Activated CD8-positive, alpha-beta memory T cell treated with anti-CD3 and anti-CD28 coated beads for 1 hour (primary cell): ENCODE measurements at places on chromosomes 3 and 15.

GRCh38 chr3:16364323-16364722 is 99.3 kb downstream of the OXNAD1 start:
- no peak for DNase-seq

DNA sequence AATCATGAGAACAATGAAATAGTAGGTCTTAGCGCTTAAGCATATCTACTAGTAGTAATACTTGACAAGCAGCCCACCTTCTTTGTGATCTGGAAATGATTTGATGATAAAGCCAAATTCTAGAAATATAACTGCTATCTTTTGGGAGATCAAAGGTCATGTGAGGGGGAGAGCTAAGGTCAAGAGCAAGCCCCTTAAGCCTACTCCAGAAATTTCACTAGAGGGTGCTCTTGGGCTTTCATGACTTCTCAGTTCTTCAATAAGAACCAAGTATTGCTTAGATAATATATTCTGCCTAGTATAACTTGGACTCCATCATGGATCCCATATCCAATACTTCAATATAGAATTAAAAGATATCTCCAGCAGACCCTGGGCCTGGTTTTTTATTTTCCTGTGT is 319.6 kb downstream of the ZBTB20 start:
- DNase-seq: no peak

GRCh38 chr3:46709157-46709654 is 8.0 kb downstream of the TMIE start:
- no peak for DNase-seq

GRCh38 chr3:42235532-42235931 is 30.5 kb downstream of the CCK start:
- no peak for DNase-seq

DNA sequence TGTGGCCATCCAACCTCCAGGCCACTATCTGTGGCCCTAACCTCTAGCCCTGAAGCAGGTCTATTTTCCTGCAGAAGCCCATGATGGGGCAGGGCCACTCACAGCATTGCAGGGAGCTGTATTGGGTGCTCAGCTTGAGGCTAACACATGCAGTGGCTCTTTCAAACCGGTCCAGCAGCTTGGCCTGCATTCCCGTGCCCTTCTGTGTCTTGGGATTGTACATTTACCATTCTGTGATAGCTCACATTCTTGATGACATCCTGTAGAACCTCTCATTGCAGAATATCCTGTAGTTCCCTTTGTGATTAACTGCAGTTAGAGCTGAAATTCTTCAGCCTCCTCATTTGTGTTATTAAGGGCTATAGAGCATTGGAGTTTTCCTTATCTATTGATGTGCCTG is 60.8 kb upstream of the ANKRD34C start:
- DNase-seq: no peak

DNA sequence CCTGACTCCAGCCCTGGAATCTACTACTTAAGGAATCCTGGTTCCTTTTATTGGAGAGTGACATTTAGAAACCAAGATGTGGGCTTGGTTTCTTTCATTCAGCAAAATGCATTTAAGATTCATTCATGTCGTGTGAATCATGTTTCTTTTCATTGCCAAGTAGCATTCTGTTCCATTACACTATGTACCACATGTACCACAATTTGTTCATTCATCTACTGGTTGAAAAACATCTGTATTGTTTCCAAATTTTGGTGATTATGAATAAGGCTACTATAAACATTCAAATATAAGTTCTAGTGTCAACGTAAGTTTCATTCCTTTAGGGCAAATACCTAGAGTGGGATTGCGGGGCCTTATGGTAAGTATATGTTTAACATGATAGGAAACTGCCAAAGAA is 264.2 kb downstream of the VPS13C start:
- no peak for DNase-seq

DNA sequence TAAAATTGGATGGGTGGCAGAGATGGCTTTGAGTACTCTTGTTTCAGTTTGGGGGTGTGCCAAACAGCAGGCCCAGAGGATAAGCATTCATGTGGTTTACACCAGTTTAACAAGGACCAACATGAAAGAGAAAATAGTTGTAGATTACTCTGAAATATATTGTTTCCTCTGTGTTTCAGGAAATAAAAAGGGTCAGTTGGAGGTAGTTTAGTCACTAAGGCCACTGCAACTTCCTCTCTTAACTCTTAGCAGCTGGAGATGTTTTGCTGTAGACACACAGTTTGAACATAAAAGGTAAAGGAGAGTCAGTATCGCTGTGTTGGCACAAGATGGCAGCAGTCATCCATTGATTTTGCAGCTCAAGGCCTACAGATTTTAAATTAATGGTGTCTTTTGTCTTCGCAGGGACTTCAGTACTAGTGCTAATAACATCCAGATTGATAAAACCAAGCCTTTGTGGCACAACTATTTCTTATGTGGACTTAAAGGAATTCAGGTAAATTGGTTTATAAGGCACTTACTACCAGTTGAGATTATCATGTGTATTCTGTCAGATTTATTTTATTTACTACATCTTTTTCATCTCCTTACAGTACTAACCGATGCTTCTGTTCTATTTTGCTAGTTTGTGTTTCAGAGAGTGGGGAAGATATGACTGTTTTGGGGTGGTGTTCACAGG is 65.5 kb downstream of the GALK2 start:
- DNase-seq: no peak

DNA sequence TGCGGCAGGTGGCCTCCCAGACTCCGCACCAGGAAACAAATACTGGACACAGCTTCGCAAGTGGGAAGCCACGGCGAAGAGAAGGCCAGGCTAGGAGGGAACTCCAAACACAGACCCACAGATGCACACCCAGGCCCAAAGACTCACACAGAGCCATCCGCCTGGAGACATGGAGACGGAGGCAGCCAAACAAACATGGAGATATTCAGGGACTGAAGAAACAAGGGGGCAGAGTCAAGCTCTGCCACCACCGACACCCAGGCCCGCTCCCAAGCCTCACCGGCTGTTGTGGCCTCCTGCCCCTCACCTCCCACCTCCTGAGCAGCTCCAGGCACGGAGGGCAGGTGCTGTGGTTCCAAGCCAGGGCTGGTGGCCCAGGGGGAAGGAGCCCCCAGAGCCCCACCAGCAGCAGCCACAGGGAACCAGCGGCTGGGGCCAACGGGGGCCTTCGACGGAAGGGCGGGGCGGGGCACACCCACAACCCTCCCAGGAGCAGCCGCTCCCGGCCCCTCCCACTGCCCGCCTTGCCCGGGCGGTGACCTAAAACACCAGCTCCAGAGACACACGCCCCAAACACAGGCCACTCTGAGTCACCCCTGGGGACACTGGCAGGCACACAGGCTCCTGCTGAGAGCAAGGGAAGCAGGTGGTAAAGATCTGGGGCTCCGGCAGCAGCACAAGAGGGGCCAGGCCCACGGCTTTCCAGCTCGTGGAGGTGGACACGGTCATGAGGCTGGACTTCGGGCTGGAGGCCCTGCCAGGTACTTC is 31.9 kb downstream of the TNK2 start:
- DNase-seq: no peak

- DNase-seq: no peak
Measured at GRCh38 chr3:132879656-132880055, 157.4 kb upstream of the NPHP3 start.

DNA sequence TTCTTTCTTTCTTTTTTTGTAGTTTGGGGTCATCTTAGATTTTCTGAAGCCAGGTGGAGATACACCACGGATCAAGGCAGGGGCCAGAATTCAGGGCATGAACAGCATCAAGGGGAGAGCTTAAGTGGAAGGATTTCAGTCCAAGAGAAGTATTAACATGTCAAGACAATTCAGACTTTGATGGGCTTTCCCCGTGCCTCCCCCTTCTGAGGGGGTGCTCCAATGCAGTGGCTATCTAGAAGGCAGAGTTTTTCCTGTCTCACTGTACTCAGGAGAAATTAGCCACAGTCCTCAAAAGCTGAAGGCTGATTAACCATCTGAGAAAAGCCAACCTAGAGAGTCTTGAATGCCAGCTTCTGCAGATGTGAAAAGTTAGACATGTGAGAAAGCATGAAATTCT is 127.3 kb downstream of the TGFBR2 start:
- DNase-seq: no peak

- no peak for DNase-seq
Measured at GRCh38 chr3:106067711-106068110, 198.9 kb upstream of the CBLB start.

DNA sequence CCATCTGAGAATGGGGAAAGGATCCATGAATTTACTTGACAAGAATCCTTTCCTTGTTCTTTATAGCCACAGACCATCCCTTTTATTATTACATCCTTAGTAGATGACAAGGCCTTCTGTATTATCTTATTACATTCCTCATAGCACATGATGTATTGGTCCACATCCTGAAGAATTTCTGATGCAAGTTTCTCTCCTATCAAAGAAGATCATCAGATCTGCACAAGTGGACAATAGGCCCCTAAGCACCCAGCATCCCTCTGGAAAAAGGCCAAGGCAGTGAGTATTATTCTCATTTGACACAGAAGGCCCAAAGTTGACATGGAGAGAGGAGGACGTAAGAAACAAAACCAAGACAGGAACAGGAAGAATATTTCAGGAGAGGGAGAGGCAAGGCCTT is 31.4 kb downstream of the MYL3 start:
- no peak for DNase-seq

DNA sequence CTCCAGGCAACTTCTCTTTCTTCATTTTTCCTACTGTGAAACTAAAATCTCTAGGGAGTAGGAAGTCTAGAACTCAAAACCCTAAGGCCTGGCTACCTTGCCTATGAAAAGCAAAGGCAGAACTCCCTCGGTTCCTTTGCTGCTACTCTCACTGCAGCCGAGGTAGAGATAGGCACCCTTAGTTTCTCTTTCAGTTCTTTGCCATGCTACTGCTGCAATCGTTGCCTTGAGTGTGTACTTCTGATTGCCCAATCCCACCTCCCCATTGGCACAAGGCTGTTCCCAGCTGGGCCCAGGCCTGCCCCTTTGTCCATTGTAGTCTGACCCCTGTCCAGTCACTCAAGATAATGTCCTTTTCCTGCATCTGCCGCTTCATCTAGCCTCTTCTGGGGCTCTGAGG is 92.3 kb upstream of the MRPS22 start:
- DNase-seq: no peak

- DNase-seq: no peak
Measured at GRCh38 chr15:73322665-73323373, 45.9 kb downstream of the HCN4 start.

DNA sequence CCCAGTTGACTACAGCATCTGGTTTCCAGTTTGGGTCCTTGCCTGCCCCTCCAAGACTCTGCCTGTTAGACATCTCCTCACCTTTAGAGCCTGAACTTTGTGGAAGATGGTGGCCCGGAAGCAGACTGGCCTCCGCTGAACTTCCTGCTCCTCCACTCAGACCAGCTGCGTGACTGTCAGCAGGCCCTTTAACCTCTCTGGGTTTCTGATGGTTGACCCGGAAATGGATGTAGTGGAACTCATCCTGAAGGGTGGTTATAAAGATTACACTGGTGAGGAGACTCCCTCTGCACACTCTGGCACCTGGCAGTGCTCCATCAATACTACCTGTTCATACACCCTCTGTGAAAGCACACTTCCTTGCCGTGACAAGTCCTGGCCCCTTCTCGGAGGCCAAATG is 151.9 kb upstream of the TLE3 start:
- DNase-seq: no peak

GRCh38 chr15:89880727-89881126 is 13.1 kb downstream of the AP3S2 start:
- no peak for DNase-seq

- DNase-seq: no peak
Measured at GRCh38 chr3:15940641-15941040, 142.9 kb upstream of the ANKRD28 start.

DNA sequence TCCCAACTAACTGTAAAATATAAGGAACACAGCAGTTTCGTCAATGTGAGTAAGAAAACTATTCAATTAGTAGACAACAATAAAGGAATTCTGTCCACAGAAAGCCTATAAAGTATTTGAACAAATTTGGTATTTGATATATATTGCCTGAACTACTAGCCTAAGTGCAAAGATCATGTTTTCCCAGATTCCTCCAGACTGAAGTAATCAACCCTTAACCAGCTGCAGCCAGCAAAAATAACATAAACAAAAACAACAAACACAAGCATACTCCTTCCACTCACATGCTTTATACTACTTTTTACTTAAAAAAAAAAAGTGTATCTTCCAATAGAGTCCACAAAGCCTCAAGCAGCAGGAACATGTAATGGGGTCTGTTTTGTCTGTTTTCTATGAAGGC is 24.1 kb downstream of the PGBD4 start:
- no peak for DNase-seq

- no peak for DNase-seq
Measured at GRCh38 chr15:74809242-74809641, 3.4 kb upstream of the LMAN1L start.

- DNase-seq: no peak
Measured at GRCh38 chr3:188721990-188722389, 449.8 kb upstream of the TPRG1 start.

GRCh38 chr15:81596159-81596865 is 222.3 kb upstream of the TMC3 start:
- DNase-seq: no peak

GRCh38 chr3:115666920-115667737 is 43.8 kb downstream of the GAP43 start:
- DNase-seq: no peak

DNA sequence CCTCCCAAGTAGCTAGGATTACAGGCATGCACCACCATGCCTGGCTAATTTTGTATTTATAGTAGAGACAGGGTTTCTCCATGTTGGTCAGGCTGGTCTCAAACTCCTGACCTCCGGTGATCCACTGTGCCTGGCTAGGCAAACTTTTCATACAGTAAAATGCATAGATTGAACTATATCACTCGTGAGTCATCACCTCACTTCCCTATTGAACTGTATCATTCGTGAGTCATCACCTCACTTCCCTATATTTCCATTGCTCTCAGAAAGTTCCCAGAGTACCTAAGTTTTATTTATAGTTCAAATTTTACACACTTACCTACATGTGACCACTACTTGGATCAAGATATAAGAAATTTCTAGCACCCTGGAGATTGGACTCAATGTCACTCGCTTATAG is 73.6 kb upstream of the ACAD9 start:
- DNase-seq: no peak

DNA sequence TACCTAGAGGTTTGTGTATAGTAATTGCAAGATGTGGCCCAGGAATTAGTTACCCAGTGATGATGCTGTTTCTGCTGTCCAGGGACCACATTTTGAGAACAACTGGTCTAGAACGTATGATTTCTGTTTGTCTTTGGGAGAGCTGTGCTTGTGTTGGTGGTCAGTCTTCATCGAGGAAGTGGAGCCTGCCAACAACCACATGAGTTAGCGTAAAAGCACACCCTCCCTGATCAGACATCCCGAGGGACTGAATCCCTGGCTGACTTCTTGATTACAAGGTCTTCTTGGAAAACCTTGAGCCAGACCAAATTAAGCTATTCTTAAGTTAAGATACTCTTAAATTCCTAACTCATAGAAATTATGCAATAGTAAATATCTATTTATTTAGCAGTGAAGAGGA is 81.7 kb upstream of the ZPLD1 start:
- DNase-seq: no peak
